ENCODE measurements at places on chromosomes 7 and 10. TPM values are rescaled to one million over a fixed set of nuclear protein-coding genes. Genes with fewer than 3 reads are reported as not detected.

- no peaks in the 10 kb centered on the region for H3K4me1 ChIP-seq
- H3K36me3 ChIP-seq = no peaks in the 10 kb centered on the region
- H3K27me3 ChIP-seq = no peaks in the 10 kb centered on the region
- DNase-seq = no peak
- no peak overlapping the region for H3K27ac ChIP-seq
Measured at GRCh38 chr10:95860166-95860940, 47.4 kb upstream of the CC2D2B start.

GRCh38 chr10:127866276-127867013 lies 26.3 kb downstream of the CLRN3 start:
- H3K4me3 ChIP-seq = no peak overlapping the region
- H3K27me3 ChIP-seq = no peaks in the 10 kb centered on the region
- no peak for DNase-seq
- H3K36me3 ChIP-seq = no peaks in the 10 kb centered on the region
- H3K27ac ChIP-seq = no peak overlapping the region

GRCh38 chr7:141737118-141737835 lies 881 bp upstream of the SSBP1 start:
- no peak for DNase-seq
- H3K27me3 ChIP-seq = no peaks in the 10 kb centered on the region
- H3K27ac ChIP-seq = no peak overlapping the region
- peaks cover 8% of the 10 kb centered on the region for H3K36me3 ChIP-seq

GRCh38 chr10:22713853-22714478 lies 412 bp downstream of the PIP4K2A start:
- H3K27ac ChIP-seq = no peak overlapping the region
- peaks cover 9% of the 10 kb centered on the region for H3K4me1 ChIP-seq
- H3K36me3 ChIP-seq = no peaks in the 10 kb centered on the region
- DNase-seq = peak; percentile 65
- peaks cover 34% of the 10 kb centered on the region for H3K27me3 ChIP-seq

GRCh38 chr7:7157177-7157886 lies 25.0 kb upstream of the C1GALT1 start:
- H3K27ac ChIP-seq = no peak overlapping the region
- H3K4me3 ChIP-seq = no peak overlapping the region
- H3K4me1 ChIP-seq = peaks cover 5% of the 10 kb centered on the region
- DNase-seq = no peak

GRCh38 chr10:124066781-124067714 lies 26.4 kb downstream of the CHST15 start:
- H3K4me1 ChIP-seq = peaks cover 40% of the 10 kb centered on the region
- no peaks in the 10 kb centered on the region for H3K36me3 ChIP-seq
- peak; percentile 80 for DNase-seq
- H3K27me3 ChIP-seq = no peaks in the 10 kb centered on the region

DNA sequence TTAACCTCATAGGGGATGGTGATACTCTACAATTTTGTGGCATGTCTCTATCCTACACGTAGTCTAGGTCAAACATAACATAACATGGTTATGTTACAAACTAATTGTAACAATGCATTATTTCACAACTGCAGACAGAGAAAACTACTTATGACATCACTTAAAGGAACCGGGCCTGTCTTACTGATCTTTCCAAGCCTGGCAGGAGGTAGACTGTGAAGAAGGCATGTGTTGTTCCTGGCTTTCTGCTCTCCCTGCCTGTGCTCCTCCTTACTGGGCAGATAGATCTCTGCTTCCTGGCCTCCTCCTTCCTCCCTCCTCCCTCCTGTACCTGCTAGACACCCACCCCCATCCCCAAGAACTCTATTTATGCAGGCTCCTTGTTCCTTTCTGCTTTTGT lies 5.4 kb downstream of the CACNB2 start:
- H3K27me3 ChIP-seq = peaks cover 32% of the 10 kb centered on the region
- H3K27ac ChIP-seq = no peak overlapping the region
- no peak for DNase-seq
- H3K4me1 ChIP-seq = peaks cover 3% of the 10 kb centered on the region

DNA sequence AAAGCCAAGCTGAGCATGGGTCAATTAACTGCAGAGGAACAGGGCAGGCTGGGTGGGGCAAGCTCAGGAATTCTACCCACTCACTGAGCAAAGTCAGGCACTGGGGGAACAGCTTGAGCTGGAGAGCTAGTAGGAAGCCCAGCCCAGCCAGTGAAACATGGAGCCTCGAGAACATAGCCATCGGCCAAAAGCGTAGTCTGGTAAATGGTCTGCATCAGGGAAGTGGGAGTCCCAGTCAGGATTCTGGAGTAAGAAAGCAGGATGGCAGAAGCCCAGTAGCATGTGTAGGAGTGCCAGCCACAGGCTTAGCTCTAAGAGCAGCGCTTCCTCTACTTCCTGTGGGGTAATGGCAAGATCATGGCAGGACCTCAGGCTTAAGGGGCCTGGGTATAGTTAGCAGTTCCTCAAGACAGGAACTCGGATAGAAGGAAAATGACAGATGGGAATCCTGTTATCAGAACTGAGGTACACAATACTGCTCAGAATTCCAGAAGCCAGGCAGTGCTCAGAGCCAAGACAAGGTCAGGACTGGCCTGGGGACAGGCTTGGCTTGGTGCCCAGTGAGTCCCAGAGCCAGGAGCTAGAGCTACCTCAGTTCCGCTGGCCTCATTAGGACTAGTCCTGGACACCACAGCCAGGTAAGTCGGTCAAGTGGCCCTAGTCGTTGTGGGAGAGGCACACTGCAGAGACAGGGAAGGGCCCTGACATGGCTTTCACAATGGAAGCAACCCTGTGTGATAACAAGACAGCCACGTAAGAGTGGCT lies 65.4 kb upstream of the MXI1 start:
- no peak overlapping the region for H3K4me3 ChIP-seq
- no peaks in the 10 kb centered on the region for H3K36me3 ChIP-seq
- peaks cover 7% of the 10 kb centered on the region for H3K4me1 ChIP-seq
- H3K27ac ChIP-seq = no peak overlapping the region
- no peaks in the 10 kb centered on the region for H3K27me3 ChIP-seq

DNA sequence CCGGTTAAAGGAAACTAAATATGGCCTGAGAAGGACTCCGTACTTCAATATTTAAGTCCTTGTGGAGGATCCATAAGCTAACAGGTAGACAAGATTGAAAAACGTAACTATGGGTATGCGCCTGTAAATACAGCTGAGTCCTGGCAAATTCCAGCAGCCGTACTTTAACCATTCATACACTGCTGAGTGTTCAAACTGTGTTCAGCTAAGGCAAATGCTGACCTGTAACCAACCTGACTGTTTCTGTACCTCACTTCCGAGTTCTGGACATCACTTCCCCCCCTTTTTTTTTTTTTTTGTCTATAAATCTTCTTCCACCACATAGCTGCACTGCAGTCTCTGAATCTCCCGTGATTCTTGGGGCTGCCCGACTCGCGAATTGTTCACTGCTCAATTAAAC lies 69.1 kb downstream of the SRPK2 start:
- no peaks in the 10 kb centered on the region for H3K27me3 ChIP-seq
- peaks cover 8% of the 10 kb centered on the region for H3K4me1 ChIP-seq
- no peak for DNase-seq
- H3K4me3 ChIP-seq = no peak overlapping the region
- H3K36me3 ChIP-seq = no peaks in the 10 kb centered on the region
- H3K27ac ChIP-seq = no peak overlapping the region

GRCh38 chr10:21614000-21614399 lies 80.0 kb downstream of the MLLT10 start:
- DNase-seq = no peak
- no peak overlapping the region for H3K27ac ChIP-seq
- H3K27me3 ChIP-seq = no peaks in the 10 kb centered on the region
- H3K4me1 ChIP-seq = no peaks in the 10 kb centered on the region
- H3K36me3 ChIP-seq = peaks cover 8% of the 10 kb centered on the region

- no peaks in the 10 kb centered on the region for H3K27me3 ChIP-seq
- no peak overlapping the region for H3K27ac ChIP-seq
- no peak overlapping the region for H3K4me3 ChIP-seq
- DNase-seq = no peak
- no peaks in the 10 kb centered on the region for H3K36me3 ChIP-seq
- H3K4me1 ChIP-seq = no peaks in the 10 kb centered on the region
Measured at GRCh38 chr10:43211431-43212042, 55.3 kb downstream of the RASGEF1A start.

DNA sequence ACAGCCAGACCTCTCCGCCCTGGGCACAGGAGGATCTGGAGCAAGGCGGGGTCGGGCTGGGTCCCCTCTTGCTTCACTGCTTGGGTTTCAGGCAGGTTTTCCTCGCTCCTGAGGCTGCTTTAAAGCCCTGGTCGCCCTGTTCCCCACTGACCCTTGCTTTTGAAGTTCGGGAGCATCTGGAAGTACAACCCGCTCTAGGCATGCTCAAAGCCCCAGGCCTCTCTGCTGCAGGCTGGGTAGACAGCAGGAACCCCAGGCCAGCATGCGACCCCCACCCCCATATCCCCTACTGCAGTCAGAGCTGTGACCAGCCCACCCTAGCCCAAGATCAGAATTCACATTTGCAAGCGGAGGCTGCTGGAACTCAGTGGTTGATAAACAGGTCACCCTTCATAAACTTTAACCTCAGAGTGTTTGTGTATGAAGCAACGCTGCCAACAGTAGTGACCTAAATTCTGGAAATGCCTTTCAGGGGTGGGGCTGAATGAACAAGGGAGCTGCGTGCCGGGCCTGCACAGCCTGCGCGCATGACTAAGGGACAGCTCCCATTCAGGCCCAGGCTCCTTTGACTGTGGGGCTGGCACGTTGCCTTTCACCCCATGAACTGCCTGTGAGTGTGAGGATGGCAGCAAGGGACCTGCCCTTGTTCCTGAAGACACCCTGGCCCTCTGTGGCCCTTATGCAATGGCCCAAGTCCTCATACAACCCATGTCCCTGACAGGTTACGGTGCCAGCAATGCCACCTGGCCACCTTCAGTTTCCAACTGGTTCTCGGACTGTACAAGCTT lies 52.5 kb downstream of the PROSER2 start:
- peak; percentile 28 for DNase-seq
- H3K27ac ChIP-seq = no peak overlapping the region
- H3K4me1 ChIP-seq = peaks cover 17% of the 10 kb centered on the region
- no peaks in the 10 kb centered on the region for H3K36me3 ChIP-seq

GRCh38 chr10:129580010-129580409 lies 113.0 kb downstream of the MGMT start:
- H3K27ac ChIP-seq = no peak overlapping the region
- DNase-seq = peak; percentile 28
- H3K4me3 ChIP-seq = no peak overlapping the region
- peaks cover 8% of the 10 kb centered on the region for H3K4me1 ChIP-seq
- H3K36me3 ChIP-seq = no peaks in the 10 kb centered on the region

DNA sequence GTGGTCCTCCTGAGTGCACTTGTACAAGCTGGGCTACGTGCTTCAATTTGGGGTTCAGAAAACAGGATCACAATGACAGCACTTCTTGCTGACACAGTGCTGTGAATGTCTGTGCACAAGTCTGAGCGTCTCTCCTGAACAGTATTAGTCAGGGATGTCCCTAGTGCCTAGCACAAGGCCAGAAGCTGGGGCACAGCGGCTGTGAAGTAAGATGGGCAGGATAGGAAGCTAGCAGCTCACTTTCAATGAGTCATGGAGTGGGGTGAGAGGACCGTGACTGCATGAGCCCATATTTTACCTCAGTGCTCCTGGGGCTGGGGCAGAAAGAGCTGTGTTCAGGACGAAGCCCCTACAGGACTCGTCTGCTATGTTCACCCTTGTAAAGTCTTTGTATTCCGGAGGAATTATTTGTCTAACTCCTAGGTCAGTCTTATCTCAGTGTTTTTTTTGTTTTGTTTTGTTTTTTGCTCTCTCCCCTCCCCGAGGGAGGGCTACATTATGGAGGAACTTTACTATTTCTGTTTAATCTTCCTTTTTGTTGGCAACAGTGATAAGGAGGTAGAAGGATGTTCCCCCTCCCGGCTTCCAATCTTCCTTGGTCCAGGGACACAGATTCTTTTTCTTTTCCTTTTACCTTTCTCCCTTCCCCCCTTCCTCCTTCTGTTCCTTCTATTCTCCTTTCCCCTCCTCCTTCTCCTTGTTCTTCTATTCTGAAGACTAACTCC lies 2.8 kb upstream of the LRMDA start:
- H3K27ac ChIP-seq = no peak overlapping the region
- peaks cover 95% of the 10 kb centered on the region for H3K27me3 ChIP-seq
- H3K36me3 ChIP-seq = no peaks in the 10 kb centered on the region
- no peak overlapping the region for H3K4me3 ChIP-seq

GRCh38 chr10:12742771-12743170 lies 258.7 kb downstream of the CCDC3 start:
- no peak overlapping the region for H3K27ac ChIP-seq
- no peak for DNase-seq
- no peaks in the 10 kb centered on the region for H3K36me3 ChIP-seq

- H3K36me3 ChIP-seq = no peaks in the 10 kb centered on the region
- no peak overlapping the region for H3K27ac ChIP-seq
- DNase-seq = peak; percentile 27
- no peak overlapping the region for H3K4me3 ChIP-seq
- H3K4me1 ChIP-seq = peaks cover 17% of the 10 kb centered on the region
Measured at GRCh38 chr10:14010101-14010558, 320.6 kb downstream of the FRMD4A start.

GRCh38 chr10:126181626-126182025 lies 206.7 kb downstream of the ADAM12 start:
- H3K27ac ChIP-seq = no peak overlapping the region
- H3K4me3 ChIP-seq = no peak overlapping the region
- DNase-seq = no peak
- no peaks in the 10 kb centered on the region for H3K36me3 ChIP-seq

INMT gene
- 5.0 TPM for total RNA-seq

FBXL13 gene
- 8.2 TPM for total RNA-seq

NUTM2D gene
- total RNA-seq = 3.4 TPM

IL6 gene
- total RNA-seq = not detected

TMEM273 gene
- total RNA-seq = not detected

CYP26C1 gene
- total RNA-seq = 0.22 TPM

ALOX5 gene
- total RNA-seq = 0.96 TPM

SEMA3E gene
- 2.0 TPM for total RNA-seq

PLCE1 gene
- 0.47 TPM for total RNA-seq

IMMP2L gene
- total RNA-seq = 12.8 TPM

Data from neural progenitor cell (in vitro differentiated cells).